Activated naive CD8-positive, alpha-beta T cell treated with anti-CD3 and anti-CD28 coated beads, Interleukin-2, amount 10 ng/mL, durations not matched to agents 7 days and 5 days (primary cell): ENCODE measurements at places on chromosomes 2 and 18.
A peak's percentile ranks its signal among the peaks of the same experiment; 100 is the strongest.

GRCh38 chr2:118723394-118723793 lies 124.1 kb downstream of the EN1 start:
- H3K4me1 ChIP-seq, result no peaks in the 10 kb centered on the region
- H3K27me3 ChIP-seq, result peaks cover 4% of the 10 kb centered on the region
- no peaks in the 10 kb centered on the region for H3K36me3 ChIP-seq

DNA sequence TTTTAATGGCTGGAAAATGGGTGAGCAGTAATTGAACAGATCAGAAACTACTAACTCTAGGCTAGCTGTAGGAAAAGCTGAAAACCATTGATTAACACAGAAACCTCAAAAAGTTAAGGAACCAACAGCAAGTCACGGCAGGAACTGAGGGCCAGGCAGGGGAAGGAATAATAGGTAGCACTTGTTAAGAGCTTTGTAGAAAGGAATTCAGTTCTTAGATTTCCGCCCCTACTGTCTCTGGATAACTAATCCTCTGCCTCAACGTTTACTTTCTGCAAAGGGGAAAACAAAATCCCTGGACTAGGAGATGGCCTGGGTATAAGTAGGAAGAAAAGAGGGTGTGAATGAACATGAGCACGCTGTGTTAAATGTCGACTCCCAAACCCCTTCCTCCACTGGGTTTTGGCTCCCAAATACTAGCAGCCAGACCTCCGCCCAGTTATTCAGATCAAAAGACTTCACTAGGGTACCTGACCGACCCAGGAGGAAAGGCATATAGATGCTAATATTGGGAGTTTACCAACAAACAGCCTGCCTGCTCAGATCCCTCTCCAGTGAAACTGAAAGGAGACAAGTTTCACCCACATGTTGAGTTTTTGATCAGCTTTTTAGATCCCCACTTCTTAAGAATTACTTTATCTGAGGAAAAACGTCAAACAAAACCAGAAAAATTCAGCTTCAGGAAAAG lies 12.4 kb downstream of the SMAD2 start:
- no peak for DNase-seq
- H3K27ac ChIP-seq, result no peak overlapping the region
- H3K4me1 ChIP-seq, result peaks cover 36% of the 10 kb centered on the region
- peak overlapping the region; percentile 47 for H3K4me3 ChIP-seq
- H3K36me3 ChIP-seq, result peaks cover 20% of the 10 kb centered on the region

GRCh38 chr18:48932822-48933510 lies 17.8 kb downstream of the SMAD7 start:
- peak overlapping the region; percentile 17 for H3K4me3 ChIP-seq
- DNase-seq, result no peak
- peaks cover 80% of the 10 kb centered on the region for H3K4me1 ChIP-seq
- H3K27ac ChIP-seq, result peak overlapping the region; percentile 57
- peaks cover 39% of the 10 kb centered on the region for H3K36me3 ChIP-seq
- H3K27me3 ChIP-seq, result no peaks in the 10 kb centered on the region

DNA sequence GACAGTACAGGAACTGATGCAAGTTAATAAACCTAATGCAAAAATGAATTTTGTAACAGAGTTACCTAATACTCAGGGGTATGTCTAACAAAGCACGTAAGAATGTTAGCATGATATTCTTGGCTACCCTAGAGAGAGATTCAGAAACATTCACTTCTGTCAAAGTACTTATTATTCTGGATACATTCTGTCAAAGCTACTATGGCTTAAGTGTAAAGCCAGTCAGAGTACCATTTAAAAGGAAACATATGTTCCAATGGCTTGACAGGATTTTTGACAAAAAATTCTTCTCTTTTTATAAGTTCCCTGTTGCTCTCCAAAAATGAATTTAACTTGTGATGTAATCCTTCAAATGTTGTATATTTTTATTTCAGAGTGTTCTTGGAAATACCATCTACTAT lies 85.5 kb downstream of the PIGN start:
- H3K36me3 ChIP-seq, result peaks cover 39% of the 10 kb centered on the region
- H3K27ac ChIP-seq, result no peak overlapping the region
- H3K27me3 ChIP-seq, result no peaks in the 10 kb centered on the region
- no peak overlapping the region for H3K4me3 ChIP-seq
- no peaks in the 10 kb centered on the region for H3K4me1 ChIP-seq

DNA sequence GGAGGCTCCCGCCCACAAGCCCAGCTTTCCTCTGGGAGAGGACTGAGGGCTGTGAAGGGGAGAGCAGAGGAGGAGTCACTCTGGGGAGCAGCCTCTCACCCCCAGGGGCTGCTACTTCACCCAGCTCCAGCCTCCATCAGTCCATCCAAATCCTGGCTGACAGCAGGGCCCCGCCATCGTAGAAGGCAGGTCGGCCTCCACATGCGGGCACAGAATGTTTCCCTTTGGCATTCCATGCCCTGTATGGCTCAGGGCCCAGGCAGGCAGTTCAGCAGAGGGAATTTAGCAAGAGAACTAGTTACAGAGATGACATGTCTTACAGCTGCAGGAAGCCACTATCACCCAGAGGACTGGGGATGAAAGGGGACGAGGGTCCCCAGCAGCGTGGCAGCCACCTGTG lies 6.4 kb upstream of the ODC1 start:
- H3K27me3 ChIP-seq, result peaks cover 7% of the 10 kb centered on the region
- peaks cover 1% of the 10 kb centered on the region for H3K36me3 ChIP-seq
- H3K27ac ChIP-seq, result no peak overlapping the region
- no peak overlapping the region for H3K4me3 ChIP-seq

- H3K27ac ChIP-seq, result peak overlapping the region; percentile 94
- peaks cover 33% of the 10 kb centered on the region for H3K36me3 ChIP-seq
- no peak for DNase-seq
- peaks cover 24% of the 10 kb centered on the region for H3K4me1 ChIP-seq
- H3K27me3 ChIP-seq, result no peaks in the 10 kb centered on the region
Measured at GRCh38 chr2:43293744-43294695, 67.6 kb upstream of the ZFP36L2 start.

- H3K4me3 ChIP-seq, result peak overlapping the region; percentile 82
- H3K36me3 ChIP-seq, result peaks cover 58% of the 10 kb centered on the region
- peak overlapping the region; percentile 91 for H3K27ac ChIP-seq
- H3K27me3 ChIP-seq, result no peaks in the 10 kb centered on the region
Measured at GRCh38 chr2:191070276-191070675, 56.3 kb upstream of the STAT1 start.

DNA sequence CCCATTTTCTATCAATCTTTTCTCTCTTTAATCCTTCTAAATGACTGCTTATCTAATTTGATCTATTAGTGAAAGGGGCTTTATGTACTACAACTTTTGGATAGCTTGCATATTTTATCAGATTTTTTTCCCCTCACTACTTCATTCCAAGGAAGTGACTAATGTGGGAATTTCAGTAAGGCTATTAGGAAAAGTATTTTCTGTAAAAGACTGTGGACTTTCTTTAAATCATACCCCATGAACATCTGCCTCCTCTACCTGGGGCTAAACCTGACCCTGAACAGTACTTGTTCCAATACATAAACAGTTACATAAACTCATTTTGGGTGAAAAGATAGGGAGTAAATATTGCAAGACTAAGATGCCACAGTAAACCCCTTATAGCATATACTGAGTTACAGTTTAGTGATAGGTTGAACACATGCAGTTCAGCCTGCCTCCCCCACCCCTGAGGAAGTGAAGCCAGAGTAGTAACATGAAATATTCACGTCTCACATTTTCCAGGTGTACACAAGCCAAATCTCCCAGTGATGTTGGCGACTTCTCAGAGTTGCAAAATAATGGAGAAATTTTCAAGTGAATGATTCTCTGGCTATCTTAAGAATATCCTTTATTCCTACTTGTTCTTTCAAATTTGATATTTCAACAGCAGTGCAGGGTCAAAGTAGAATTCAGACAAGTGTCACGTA lies 590.9 kb upstream of the ZEB2 start:
- no peaks in the 10 kb centered on the region for H3K27me3 ChIP-seq
- H3K4me3 ChIP-seq, result no peak overlapping the region
- H3K27ac ChIP-seq, result no peak overlapping the region
- H3K36me3 ChIP-seq, result no peaks in the 10 kb centered on the region
- DNase-seq, result no peak

GRCh38 chr2:201383136-201383535 lies 26.0 kb upstream of the FLACC1 start:
- H3K36me3 ChIP-seq, result peaks cover 49% of the 10 kb centered on the region
- no peak for DNase-seq
- no peaks in the 10 kb centered on the region for H3K4me1 ChIP-seq
- no peaks in the 10 kb centered on the region for H3K27me3 ChIP-seq
- H3K27ac ChIP-seq, result no peak overlapping the region
- H3K4me3 ChIP-seq, result no peak overlapping the region

- no peak overlapping the region for H3K4me3 ChIP-seq
- peaks cover 72% of the 10 kb centered on the region for H3K27me3 ChIP-seq
- DNase-seq, result no peak
- peaks cover 25% of the 10 kb centered on the region for H3K4me1 ChIP-seq
- no peaks in the 10 kb centered on the region for H3K36me3 ChIP-seq
- no peak overlapping the region for H3K27ac ChIP-seq
Measured at GRCh38 chr2:201880993-201881611, 74.8 kb downstream of the CDK15 start.

GRCh38 chr2:241072553-241073165 lies 29.4 kb downstream of the MTERF4 start:
- no peaks in the 10 kb centered on the region for H3K4me1 ChIP-seq
- no peaks in the 10 kb centered on the region for H3K27me3 ChIP-seq
- no peak overlapping the region for H3K27ac ChIP-seq

DNA sequence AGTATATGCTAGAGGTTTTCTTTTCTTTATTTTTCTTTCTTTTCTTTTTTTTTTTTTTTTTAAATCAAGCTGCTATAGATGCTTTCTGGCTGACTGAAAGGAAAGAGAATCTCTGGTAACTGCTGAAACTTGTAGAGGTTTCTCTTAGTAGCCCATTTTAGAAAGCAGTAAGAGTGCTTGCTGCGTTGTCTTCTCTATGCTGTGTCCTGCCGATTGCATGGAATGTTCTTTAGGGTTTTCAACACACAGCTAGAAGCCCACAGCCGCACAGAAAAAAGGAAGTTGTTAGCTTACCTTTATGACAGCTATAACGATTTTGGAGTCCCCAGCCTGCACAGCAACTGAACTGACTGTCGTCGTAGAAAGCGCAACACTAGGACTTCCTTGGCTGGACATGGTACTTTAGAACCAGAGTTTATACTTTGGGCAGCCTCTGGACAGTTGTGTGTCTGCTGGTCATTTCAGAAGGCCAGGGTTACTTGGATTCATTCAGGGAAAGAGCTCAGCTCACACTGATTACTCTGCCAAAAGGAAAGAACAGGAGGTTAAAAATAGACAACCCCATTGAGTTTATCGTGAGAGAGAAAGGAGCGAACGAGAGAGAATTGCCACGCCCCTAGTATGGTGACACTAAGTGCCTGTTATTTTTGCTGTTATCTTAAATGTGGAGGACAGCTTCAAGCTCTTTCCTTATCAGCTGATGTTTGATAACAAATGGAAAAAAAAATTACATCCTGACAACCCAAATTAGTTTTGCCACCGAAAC lies at the start of gene CCDC141:
CCDC141 (minus strand) TSS at position 592 of the 766 bp plus-strand sequence; CDS start at position 396, 196 bp downstream.
- peaks cover 17% of the 10 kb centered on the region for H3K36me3 ChIP-seq
- peak; percentile 44 for DNase-seq
- H3K27ac ChIP-seq, result peak within 1 kb of the TSS; percentile 94
- no peaks in the 10 kb centered on the region for H3K27me3 ChIP-seq
- peak within 1 kb of the TSS; percentile 88 for H3K4me3 ChIP-seq
